ENCODE measurements at places on chromosomes 7 and 10.

DNA sequence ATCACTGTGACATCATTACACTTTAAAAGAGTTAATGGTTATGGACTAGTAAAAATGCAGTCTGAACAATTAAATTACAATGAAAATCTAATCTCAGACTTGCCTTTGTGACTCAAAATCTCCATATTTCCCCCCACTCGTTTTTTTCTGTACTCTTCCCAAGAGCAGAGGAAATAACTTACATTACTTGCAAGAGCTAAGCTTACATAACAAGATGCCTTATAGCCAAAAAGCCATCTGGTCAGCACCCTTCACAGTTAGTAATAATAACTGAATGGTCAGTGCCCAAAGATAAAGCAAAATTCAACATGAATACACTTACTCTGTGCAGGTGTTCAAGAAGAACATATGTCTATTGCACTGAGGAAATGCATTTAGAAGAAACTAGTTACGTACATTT is 1381.5 kb upstream of the CELF2 start:
- no peak for DNase-seq

DNA sequence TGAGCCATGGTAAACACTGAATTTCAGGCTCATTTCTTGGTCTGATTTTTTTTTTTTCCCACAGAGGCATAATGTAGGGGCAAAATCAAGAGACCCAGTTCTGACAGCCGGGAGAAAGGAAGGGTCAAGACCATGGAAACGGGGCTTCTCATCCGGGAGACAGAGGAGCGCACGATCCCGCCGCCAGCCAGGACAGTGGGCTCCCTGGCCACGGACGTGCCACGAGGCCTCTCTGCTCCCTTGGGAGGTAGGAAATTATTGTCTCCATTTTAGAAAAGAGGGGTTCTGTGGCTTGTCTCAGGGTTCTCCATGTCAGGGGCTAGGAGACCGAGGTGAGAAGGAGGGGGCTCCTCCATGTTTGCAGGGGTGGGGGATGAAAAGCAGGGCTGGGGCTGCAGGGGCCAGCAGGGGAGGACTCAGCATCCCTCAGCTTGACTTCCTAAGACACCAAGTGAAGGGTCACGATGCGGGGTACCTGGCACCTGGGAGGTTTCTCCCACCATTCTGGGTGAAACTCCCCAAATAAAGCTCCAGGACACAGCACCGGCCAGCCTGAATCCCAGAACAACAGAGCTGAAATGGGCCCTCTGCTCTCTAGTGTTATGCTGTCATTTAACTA is 37.6 kb downstream of the PPIF start:
- DNase-seq: no peak

- DNase-seq: no peak
Observed at GRCh38 chr7:39217783-39218182, 240.1 kb downstream of the POU6F2 start.

GRCh38 chr7:90595342-90595800 is 750 bp upstream of the CDK14 start:
- DNase-seq: no peak

GRCh38 chr7:112400141-112400540 is 50.1 kb upstream of the IFRD1 start:
- DNase-seq: no peak
